ENCODE measurements at places on chromosomes 1 and 21.

- no peak for DNase-seq
Measured at GRCh38 chr1:214271174-214271858, 9.6 kb upstream of the SMYD2 start.

DNA sequence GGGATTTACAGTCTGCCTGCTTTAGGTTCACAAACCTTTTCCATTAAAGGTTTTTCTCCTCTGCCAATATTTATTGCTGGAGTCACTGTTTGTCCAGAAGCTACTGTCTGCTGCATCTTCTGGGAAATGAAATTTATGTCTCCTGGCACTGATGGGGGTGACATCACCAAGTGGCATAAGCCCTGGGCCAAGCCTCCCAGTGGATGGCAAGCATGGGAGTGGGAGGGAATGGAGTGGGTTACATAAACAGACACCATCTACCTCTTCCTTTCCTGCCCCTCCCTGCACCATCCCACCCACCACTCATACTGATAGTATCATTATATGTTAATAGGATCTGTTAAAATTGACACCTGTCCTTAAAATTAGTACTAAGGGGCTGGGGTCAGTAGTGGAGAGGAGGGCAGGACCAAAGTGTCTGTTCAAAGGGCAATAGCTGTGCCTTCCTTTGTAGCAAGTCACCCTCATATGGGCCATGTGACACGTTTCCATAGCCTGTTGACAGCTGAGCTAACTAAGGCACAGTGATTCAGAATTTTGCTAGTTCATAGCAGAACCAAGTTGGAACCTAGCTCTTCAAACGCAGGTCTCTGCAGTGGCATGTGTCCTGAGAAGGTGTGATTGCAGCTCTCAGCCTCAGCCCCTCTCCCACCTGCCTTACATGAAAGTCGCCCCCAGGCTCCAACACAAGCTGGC is 71.0 kb downstream of the MAB21L3 start:
- no peak for DNase-seq

DNA sequence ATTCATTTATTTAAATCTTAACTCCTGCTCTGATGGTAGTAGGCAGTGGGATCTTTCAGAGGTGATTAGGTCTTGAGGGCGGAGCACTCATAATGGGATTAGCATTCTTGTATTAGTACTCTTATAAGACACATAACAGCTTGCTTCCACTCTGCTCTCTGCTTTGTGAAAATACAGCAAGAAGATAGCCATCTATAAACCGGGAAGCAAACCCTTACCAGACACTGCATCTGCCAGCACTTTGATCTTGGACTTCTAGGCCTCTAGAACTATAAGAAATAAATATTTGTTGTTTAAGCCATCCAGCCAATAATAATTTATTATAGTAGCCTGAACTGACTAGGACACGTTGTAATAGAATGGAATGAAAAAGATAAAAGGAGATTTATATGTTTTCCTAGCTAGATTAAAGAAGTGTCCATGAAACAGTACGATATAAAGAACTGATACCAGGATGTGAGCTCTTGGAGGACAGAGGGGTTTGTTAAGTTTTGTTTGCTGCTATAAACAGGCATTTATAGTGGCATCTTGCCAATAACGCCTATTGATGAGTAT is 869.9 kb downstream of the MRPL39 start:
- DNase-seq: no peak

GRCh38 chr1:152870831-152871730 is 7.0 kb upstream of the SMCP start:
- DNase-seq: no peak

GRCh38 chr1:182952677-182953444 is at the start of gene SHCBP1L:
Gene SHCBP1L (minus strand): TSS chr1:182953166. CDS start chr1:182953133, 33 bp downstream.
- no peak for DNase-seq
